Pericardium fibroblast (primary cell): ENCODE measurements at places on chromosomes 5 and 9. TPM values are rescaled to one million over a fixed set of nuclear protein-coding genes. Genes with fewer than 3 reads are reported as not detected.

Gene SNCB
- not detected in 2 replicates for total RNA-seq

Gene RELL2
- total RNA-seq: 3.5 and 4.4 TPM in 2 replicates

Gene VPS13A
- 5.1 and 6.8 TPM in 2 replicates for total RNA-seq

Gene GNA14
- 0.09 and 13.7 TPM in 2 replicates for total RNA-seq

Gene DAP
- total RNA-seq: 31.7 and 41.5 TPM in 2 replicates

Gene ANKRD18B
- not detected in 2 replicates for total RNA-seq

Gene FUT7
- not detected in 2 replicates for total RNA-seq

Gene C9orf78
- total RNA-seq: 35.2 and 40.5 TPM in 2 replicates

Gene FGFR4
- total RNA-seq: 1.2 and 5.4 TPM in 2 replicates

Gene DRD1
- total RNA-seq: not detected in 2 replicates

Gene NOXA1
- total RNA-seq: 0.17 and 0.23 TPM in 2 replicates

Gene PCDHGA4
- 2.8 and 3.9 TPM in 2 replicates for total RNA-seq

Gene TAF11L10
- not detected in 2 replicates for total RNA-seq

Gene FRMPD1
- not detected in 2 replicates for total RNA-seq
